H7 (cell line): ENCODE measurements at places on chromosomes 16 and 17. TPM values are rescaled to one million over a fixed set of nuclear protein-coding genes. Genes with fewer than 3 reads are reported as not detected.

Gene KRT20
- total RNA-seq, result not detected in 2 replicates

Gene TBC1D26
- 3.8 and 7.7 TPM in 2 replicates for total RNA-seq

Gene CCDC78
- 11.3 and 21.0 TPM in 2 replicates for total RNA-seq

DNA sequence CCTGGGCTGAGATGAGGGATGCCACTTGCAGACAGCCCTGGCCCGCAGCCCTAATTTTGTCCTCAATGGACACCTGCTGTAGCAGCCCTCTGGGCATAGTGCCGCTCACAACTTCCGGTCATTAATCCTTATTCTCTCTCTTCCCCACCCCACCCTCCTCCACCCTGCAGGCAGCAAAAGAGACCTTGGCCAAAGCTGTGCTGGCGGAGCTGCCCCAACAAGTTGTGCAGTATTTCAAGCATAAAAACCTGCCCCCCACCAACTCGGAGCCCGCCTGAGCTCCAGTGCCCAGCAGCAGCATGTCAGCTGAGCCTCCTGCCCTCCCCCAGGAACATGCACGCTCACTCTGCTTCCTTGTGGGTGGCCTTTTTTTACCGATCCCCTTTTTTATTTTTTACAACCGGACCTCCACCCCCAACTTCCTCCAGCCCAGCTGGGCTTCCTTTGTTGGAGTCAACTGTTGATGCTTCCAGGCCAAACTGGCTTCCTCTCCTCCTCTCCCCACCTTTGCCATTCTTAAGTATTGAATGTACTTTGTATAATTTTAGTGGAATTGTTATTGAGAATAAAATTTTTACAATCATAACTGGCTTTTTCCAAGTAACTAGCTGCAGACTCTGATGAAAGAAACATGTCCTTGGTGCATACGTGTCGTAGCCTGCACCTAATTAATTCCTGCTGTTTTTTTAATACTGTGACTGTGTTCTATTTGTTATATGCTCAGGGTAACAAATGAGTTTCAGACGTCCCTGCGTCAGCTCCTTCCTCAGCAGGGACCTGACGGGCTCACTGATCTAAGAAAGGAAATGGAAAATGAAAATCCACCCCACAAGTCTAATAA, 38.2 kb downstream of the PSME3IP1 start:
- DNase-seq, result peak; percentile 69

- DNase-seq, result no peak
Observed at GRCh38 chr16:89867918-89868317, 5.5 kb upstream of the TCF25 start.

GRCh38 chr17:7308625-7309433, 1.4 kb downstream of the EIF5A start:
- DNase-seq, result peak; percentile 88

GRCh38 chr17:48478224-48479013, 48.4 kb upstream of the SKAP1 start:
- DNase-seq, result no peak

- DNase-seq, result peak; percentile 59
Observed at GRCh38 chr16:75229172-75230031, 10.6 kb downstream of the CTRB1 start.

DNA sequence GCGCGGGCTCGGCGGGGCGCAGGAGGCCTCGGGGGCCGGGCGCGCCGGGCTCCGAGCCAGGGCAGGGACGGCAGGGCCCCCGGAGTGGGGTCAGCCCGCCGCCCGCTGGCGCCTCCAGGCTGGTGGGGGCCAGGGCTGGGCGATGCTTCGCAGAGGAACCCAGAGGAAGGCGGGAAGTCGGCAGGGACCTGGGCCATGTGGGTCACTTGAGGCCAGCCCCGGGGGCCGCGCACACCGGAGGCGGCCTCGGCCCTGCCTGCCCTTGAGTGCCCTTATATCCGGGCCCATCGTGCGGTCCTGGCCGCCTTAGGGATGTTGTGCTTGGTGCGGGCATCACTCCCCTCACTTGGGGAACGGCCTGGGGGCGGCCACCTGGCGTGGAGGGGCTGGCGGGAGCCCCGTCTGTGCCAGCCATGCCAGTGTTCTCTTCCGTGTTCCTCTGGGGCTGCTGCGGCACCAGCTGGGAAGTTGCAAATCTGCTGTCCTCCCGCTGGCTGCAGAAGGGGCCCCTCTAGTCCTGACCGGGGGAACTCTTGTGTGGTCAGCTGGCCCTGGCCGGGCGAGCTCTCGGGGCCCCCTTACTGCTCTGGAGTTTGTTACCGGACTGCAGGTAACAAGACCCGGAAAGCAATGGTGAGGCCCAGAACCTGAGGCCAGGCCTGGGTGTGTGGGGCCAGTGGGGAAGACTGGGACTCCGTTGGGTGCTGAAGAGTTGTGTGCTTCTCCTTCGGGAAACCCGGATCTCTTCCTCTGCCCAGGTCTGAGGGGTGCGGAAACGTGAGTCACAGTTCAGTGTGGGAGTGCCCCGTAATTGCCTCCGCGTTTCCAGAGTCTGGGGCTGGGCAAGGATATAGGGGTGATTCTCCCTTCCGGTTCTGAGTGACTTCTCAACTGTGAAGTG, 849 bp downstream of the CAPN15 start:
- peak; percentile 84 for DNase-seq

- DNase-seq, result peak; percentile 86
Observed at GRCh38 chr17:79114458-79115301, 40.1 kb downstream of the ENGASE start.

- no peak for DNase-seq
Observed at GRCh38 chr16:50494501-50495491, 53.4 kb upstream of the NKD1 start.

DNA sequence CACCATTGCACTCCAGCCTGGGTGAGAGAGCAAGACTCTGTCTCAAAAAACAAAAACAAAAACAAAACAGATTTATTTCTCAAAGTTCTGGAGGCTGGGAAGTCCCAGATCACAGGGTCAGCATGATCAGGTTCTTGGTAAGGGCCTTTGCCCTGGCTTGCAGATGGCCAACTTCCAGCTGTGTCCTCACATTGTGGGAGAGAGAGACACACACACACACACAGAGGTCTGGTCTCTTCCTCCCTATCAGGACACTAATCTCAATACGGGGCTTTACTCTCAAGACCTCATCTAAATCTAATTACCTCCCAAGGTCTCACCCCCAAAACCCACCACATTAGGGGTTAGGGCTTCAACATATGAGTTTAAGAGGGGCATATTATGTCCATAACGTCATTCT, 26.4 kb upstream of the TAOK1 start:
- DNase-seq, result no peak
